ENCODE measurements at places on chromosomes 3 and 15. TPM values are rescaled to one million over a fixed set of nuclear protein-coding genes. Genes with fewer than 3 reads are reported as not detected.

ZNF35 gene
- total RNA-seq: 12.4 TPM

STX19 gene
- total RNA-seq: not detected

SLCO2A1 gene
- not detected for total RNA-seq

SLC2A2 gene
- not detected for total RNA-seq

CHRD gene
- 1.7 TPM for total RNA-seq

SLC9C1 gene
- total RNA-seq: under 0.01 TPM

GOLGA8J gene
- total RNA-seq: 0.52 TPM

TMEM212 gene
- not detected for total RNA-seq

ST3GAL6 gene
- total RNA-seq: 1.3 TPM

CYP8B1 gene
- total RNA-seq: not detected

SPESP1 gene
- total RNA-seq: 5.4 TPM

RHCG gene
- not detected for total RNA-seq

EFCC1 gene
- total RNA-seq: under 0.01 TPM

PLSCR5 gene
- total RNA-seq: not detected

TPRG1 gene
- 3.7 TPM for total RNA-seq

ATP6V1A gene
- total RNA-seq: 139 TPM

DUOX1 gene
- 0.13 TPM for total RNA-seq

RASGRP1 gene
- under 0.01 TPM for total RNA-seq

TLR9 gene
- 0.13 TPM for total RNA-seq

P2RY1 gene
- not detected for total RNA-seq

ZPLD1 gene
- total RNA-seq: 0.26 TPM

STAB1 gene
- 4.5 TPM for total RNA-seq

FOXL2 gene
- total RNA-seq: 0.11 TPM

RMDN3 gene
- total RNA-seq: 17.4 TPM

CD86 gene
- total RNA-seq: not detected

GOLGA8N gene
- 5.7 TPM for total RNA-seq

UTS2B gene
- total RNA-seq: 0.52 TPM

ADGRG7 gene
- not detected for total RNA-seq
